Skeletal muscle cell (primary cell): ENCODE measurements at places on chromosomes 11 and 22.
A peak's percentile ranks its signal among the peaks of the same experiment; 100 is the strongest.

DNA sequence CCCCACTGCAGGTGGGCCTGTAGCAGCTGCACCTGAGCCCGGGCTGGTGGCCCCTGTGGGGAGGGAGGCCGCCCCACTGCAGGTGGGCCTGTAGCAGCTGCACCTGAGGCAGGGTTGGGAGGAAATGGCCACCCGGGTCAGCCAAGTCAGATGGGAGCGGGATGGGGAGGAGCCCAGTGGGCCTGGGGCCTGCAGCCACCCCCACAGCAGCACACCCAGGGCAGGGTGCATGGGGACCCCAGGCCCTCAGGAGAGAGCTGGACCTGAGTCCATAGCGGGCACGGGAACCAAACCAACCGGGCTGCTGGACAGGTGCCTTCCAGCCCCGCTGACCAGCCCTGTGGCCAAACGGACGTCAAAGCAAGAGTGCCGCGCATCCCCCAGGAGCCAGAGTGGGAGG, 61.7 kb downstream of the BRD1 start:
- DNase-seq = no peak

DNA sequence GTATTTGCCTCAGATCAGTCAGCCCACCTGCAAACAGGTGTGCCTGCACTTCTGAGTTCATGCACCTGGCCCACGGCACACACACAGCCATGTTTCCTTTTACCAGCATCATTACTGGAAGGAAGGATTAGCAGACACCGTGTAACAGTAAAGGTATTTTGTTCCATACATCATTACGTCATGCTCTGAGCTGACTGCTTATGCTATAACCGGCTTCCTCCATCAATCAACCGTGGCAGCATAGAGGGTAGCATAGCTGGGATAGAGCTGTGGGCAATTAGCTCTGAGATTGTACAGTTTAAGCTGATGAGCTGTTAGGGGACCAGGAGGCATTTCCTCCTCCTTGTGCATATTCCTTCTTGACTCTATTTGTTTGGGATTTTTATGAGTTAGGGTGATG, 102.4 kb downstream of the ME3 start:
- DNase-seq = no peak

DNA sequence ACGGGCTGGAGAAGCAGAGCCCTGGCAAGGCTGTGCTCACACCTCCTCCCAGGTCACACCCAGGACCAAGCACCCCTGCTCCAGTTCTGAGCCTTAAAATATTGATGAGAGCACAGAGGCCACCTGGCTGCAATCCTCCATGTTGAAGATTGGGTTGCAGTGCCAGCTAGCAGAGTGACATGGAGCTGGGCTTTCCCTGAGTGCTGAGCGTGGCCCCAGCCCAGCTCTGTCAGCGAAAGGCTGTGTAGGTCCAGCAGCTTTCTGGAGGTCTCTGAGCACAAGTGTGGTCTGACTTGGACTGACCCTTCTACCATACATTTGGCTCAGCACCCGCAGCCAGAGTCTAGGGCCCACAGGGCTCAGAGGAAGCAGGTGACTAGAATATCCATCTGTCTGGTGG, 4.0 kb upstream of the CHKA start:
- DNase-seq = no peak

DNA sequence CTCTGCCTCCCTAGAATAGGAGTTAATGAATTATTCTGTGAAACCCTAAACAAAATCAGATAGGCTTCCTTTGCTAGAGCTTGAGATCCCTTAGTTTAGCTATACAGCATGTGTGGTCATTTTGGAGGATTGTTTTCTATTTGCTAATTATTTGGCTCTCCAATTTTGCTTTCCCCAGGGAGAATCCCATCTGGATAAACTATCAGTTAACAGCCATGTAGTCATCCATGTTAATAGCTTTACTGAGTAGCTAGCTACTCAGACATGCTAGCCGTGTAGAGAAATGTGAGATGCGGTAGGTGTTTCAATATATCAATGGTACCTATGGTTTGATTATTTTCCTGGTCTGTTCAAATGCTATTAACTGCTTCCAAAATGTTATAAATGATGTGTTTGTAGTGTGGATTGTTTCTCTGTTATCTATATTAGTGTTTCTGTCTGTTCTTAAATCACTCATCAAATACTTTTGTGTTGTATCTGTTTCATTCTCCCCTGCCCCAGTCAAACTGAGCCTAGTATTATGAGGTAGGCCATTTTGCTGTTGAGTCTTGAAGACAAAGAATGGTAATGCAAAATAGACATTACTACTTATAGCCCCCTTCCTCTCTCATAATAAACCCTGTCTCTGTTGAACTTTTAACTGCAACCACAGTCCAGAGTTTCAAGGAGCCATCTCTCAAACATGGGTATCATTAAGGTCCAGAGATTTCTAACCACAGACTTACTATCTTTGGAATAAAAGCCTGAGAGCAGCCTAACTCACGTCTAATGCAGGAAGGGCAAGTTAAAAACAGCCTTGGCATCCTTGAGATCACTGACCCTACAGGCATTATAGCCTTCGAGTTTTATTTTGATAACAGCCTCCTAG, 56.1 kb upstream of the GRAMD1B start:
- DNase-seq = no peak

- DNase-seq = no peak
Observed at GRCh38 chr11:121420398-121420797, 31.7 kb upstream of the SORL1 start.

DNA sequence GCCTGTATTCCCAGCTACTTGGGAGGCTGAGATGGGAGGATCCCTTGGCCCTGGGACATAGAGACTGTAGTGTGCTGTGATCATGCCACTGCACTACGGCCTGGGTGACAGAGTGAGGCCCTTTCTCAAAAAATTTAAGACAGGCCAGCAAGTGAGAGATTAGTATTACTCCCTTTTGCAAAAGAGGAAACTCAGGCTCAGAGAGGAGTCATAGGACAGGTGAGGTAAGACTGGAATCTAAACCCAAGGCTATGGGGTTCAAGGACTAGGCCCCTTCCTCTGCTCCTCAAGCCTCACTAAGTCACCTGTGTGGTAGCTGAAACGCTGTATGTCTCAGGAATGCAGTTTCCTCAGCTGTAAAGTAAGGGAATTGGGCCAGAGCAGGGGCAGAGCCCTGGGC, 1.6 kb upstream of the P2RY2 start:
- no peak for DNase-seq

DNA sequence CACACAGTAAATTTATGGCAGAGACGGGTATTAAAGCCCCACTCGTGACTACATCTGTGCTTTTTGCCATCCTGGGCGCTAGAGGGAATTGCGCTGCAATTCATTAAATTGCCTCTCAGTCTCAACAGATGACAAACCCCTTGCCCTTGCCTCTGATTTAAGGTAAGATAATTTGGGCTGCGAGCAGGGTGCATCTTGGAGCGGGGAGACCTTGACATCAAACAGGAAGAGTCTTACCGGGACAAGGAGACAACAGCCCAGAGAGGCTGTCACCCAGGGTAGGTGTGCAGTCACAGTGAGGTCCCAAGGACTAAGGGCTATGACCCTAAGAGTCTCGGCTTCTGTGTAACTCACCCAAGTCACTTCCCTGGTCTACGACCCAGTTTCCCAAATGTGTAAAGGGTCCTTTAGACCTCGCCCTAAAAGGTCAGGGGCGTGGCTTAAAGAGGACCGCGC, 449 bp upstream of the TOM1 start:
- no peak for DNase-seq

- no peak for DNase-seq
Observed at GRCh38 chr11:1786466-1786865, 22.7 kb upstream of the CTSD start.

GRCh38 chr22:40178417-40179409, 988 bp downstream of the TNRC6B start:
- no peak for DNase-seq

- no peak for DNase-seq
Observed at GRCh38 chr11:78140392-78141077, 1.1 kb upstream of the ALG8 start.

GRCh38 chr11:45036733-45037132, 86.0 kb upstream of the TP53I11 start:
- no peak for DNase-seq

GRCh38 chr11:114813189-114813718, 134.9 kb downstream of the NXPE2 start:
- DNase-seq = no peak

GRCh38 chr11:2419638-2420501, 19.3 kb downstream of the TSSC4 start:
- peak; percentile 28 for DNase-seq

DNA sequence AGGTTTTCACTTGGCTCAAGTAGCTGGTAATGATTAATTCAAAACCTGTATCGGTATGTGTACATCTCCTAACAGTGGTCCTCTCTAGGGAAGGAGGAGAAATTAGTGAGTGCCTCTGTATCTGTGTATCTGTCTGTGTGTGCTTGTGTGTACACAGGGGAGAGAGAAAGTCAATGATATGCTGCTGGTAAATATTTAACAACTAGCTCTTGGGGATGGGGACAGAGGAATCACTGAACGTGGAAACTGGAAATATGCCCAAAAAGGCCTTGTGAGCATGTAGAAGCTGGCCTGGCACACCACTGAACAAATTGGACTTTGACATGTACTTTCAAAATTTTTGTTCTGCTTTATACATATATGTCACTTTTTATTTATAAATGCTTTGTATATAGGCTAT, 214.0 kb upstream of the SYN3 start:
- no peak for DNase-seq

DNA sequence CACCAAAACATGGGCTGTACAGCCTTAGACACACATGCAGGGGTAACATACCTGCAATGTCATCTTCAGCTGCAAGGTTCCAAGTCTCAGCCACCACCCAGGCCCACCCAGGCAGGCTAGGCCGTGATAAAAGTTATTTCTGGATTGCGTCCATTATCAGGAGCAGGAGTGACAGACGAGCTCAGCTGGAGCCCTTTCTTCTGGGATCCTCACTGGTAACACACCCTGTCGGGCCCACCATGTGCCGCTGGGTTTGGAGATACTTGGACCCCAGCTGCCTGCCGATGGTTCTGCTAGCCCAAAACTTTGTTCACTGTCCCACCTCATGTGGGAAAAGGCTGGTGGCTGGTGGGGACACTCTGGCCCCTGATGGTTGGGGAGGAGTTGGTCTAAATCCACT, 24.8 kb downstream of the TMPRSS5 start:
- DNase-seq = no peak

DNA sequence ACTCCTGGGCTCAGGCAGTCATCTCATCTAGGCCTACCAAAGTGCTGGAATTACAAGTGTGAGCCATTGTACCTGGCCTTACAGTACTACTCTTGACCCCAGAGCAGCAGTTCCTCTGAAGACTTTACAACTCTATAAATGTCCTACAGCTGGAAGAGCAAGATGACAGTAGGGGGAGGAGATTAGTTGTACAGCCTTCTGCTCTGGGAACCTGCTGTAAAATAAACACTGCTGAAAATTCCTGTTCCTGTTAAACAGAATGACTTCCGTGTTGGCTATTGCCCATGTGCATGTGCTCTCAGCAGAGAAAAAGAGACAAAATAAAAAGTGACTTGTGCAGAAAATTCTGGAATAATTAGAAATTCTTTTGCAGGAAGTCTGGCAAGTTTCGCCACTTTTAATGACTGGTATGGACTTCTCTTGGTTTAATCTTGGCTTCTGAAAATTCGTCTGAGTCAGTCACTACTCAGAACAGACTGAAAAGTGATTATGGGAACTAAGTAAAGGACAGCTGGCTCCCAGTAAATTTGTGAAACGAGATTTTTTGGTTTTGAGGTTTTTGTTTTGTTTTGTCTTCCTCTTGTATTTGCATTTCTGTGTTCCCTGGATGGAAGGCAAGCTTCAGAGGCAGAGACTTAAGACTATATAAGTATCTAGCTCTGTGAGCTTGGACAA, 955.7 kb downstream of the DLG2 start:
- DNase-seq = no peak

GRCh38 chr11:124623861-124624525, 1.3 kb downstream of the TBRG1 start:
- no peak for DNase-seq

DNA sequence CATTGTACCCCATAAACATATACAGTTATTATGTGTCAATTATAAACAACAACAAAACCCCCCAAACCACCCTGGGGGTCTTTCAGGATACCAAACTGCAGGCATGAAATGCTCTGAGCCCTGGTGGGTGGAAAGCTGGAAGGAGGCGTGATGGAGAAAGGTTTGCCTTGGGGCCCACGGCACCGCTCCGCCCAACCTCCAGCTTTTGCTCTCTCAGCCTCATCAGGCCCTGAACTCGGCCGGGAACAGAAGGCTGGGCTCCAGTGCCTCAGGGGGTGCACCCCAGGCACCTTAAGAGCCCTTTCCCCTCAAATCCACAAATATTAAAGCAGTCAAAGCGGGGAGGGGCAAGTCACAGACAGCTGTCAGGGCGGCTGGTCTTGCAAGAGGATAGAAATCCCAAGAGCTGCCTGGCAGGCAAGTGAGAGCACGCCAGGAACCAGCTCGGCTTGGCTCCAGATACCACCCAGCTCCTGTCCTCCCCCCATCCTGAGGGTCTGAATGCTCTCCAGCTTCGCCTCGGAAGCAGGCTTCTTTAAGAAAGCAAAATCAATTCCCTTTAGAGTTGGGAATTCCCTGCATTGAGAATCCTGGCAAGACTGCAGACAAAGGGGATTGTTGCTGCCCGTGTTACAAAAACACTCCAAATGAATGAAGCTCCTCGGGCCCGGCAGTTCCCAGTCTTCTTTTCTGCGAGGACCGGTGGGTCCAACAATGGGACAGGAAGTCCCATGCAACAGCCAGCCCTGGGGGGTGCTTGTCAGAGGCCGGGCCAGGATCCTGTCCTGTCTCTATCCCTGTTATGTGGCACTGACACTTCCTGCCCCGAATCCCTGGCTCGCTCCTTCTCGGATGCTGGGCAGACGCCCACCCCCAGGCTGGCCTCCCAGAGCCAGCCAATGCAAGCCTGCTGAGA, 80.8 kb downstream of the NAT10 start:
- DNase-seq = no peak

DNA sequence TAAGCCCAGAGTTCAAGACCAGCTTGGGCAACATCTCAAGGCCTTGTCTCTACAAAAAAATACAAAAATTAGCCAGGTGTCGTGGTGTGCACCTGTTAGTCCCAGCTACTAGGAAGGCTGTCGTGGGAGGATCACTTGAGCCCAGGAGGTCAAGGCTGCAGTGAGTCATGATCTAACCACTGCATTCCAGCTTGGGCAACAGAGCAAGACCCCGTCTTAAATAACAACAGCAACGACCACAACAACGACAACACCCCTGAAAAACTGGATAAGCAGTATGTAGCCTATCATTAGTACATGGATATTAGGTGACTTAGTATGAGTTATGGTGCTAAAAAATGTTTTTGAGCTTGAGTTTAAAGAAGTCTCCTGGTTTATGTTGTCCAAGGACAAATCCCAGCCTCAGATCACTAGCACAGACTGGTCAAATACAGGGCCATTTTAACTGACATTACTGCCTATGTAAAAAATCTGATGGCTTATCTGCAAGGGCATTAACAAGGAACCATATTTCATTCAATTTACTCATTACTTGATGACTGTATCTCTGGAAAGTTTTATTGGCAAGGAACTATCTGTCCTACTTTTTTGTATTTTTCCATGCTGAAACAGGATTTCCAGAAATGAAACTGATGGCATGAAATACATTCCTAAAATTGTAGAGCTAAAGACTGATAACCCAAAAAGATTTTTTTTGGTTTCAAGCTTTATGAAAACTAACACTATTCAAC, 23.4 kb downstream of the C2CD3 start:
- DNase-seq = no peak

GRCh38 chr22:33409079-33409478, 350.9 kb upstream of the SYN3 start:
- no peak for DNase-seq
